ENCODE measurements at places on chromosomes 2 and 18.

GRCh38 chr18:36893227-36893626 lies 64.3 kb downstream of the KIAA1328 start:
- DNase-seq = no peak

GRCh38 chr2:109382951-109383350 lies 230.8 kb downstream of the SEPTIN10 start:
- DNase-seq = peak; percentile 79

DNA sequence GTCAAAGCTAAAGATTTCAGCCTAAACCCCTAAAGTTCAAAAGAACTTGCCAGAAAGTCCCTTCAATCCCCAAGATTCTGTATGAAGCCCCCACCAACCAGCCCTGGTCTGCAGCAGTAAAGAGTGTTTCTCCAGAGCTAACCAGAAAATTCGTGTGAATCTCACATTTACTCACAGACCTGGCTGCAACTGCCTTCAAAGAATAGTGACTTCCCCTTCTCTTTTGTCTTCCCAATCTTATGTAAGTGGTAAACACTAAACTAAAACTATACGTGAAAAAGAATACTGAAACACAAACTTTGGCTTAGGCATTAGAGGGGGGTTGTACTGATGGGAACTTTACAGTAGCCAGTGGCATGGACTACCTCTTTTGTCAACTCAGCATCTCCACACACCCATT lies 50.6 kb upstream of the SETBP1 start:
- no peak for DNase-seq

- no peak for DNase-seq
Observed at GRCh38 chr2:42495234-42495581, 1.4 kb upstream of the KCNG3 start.

- no peak for DNase-seq
Observed at GRCh38 chr2:81283081-81283480, 978.5 kb upstream of the LRRTM1 start.

GRCh38 chr2:216164087-216164486 lies 54.9 kb downstream of the XRCC5 start:
- DNase-seq = no peak

DNA sequence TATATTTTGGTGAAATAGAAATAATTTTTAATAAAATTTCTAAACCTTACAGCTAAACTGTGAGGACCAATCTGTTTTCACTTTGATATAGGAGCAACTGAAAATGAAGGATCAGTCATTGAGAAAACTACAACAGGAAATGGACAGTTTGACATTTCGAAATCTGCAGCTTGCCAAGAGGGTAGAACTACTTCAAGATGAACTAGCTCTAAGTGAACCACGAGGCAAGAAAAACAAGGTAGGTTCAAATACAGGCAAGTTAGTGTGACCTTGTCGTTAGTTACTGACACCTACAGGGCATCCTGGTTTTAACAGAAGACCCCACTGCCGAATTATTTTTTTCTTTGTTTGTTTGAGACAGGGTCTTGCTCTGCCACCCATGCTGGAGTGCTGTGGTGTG lies 75.5 kb upstream of the STON1 start:
- no peak for DNase-seq

DNA sequence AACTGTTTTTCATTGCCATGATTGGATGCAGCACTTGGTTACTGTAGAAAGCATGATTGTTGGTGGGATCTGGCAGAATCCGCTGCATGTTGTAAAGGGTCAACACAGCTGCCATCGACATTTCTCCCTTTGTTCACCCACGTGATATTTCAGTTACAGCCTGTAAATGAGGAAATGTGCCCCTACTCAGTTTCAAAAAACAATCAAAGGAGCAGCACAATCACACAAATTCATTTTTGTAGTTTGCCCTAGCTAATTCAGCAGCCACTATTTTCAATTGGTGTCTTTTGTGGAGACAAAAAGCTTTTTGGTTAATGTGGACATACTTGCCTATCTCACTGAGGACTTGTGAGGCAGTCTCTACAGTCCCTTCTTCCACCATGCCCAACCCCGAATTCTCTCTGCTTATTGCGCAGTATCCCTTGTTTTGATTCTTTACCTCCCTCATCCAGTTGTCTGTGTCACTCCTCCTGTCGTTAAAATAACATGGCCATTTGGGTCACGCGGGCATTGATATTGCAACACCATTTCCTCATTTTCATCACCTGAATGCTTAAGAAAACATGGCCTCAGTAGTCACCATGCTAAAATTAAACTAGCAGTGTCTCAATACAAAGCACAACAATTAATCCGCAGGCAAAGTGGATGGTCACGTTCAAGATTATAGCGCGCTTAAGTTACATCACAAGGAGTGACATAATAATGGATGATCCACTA lies 6.4 kb upstream of the PROC start:
- DNase-seq = no peak

DNA sequence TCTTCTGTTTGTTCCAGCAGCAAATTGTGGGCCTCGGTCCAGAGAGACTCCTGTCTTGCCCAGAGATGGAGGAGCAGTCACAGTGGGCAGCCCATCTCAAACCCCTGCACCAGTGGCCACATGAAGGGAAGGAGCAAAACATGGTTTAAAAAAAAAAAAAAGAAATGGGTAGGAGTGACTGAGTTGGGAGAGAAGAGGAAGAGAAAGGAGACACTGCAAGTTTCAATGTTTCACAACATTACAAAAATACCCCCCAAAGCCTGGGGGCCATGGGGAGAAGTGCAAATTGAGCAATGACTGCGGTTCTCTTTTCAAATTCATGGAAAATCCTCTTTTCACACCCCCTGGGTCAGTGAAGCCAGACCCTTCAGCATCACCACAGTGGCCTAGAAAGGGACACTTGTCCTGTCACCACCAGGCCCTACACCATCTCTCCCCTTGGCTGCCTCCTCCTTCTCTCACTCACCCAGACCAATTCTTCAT lies 117.1 kb downstream of the ZFP36L2 start:
- no peak for DNase-seq

DNA sequence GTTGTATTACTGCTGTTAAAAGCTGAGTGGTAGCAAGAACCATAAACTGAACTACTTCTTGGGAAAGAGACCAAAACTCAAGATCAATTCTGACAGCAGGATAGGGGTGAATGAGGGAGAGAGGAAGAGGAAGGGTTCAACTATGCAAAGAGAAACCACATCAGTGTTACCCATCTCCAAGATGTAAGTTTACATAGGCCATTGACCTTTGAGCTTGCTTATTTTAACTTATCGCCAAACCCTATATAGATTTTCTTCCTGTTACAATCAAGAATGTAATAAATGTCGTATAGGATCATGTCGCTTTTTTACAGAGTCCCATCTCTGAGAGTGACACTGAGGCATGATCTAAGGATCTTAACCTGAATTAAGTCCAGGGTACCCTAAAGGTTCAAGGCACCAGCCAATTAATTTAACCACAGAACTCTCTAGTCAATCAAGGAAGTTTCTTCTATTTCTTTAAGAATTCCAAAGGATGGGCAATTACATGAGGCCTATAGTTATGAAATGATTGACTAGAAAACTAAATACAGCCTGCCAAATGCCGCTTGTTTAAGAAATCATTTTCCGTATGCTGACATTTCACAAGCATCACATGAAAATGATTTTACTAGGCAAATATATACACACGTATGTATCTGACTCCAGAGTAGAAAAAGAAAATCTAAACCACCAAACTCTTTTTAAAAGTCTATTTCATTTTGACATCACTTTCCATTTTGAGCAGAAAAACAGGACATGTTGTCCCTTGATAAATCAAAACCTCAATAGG lies 11.8 kb downstream of the RND3 start:
- DNase-seq = no peak

DNA sequence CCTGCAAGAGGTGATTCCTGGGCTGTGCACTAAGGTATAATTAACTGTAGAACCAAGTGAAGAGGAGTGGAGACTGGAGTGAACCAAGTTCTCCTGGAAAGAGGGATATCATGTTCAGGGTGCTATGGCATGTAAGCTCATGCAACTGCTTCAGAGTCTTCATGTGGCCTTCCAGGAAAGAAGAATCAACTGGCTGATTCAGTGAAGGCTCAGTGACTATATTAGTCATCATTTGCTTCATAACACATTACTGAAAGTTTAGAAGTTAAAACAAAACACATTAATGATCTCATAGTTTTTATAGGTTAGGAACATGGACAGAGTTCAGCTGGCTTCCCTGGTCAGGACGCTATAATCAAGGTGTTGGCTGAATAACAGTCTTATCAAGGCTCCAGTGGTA lies 1200.8 kb upstream of the GYPC start:
- DNase-seq = no peak

DNA sequence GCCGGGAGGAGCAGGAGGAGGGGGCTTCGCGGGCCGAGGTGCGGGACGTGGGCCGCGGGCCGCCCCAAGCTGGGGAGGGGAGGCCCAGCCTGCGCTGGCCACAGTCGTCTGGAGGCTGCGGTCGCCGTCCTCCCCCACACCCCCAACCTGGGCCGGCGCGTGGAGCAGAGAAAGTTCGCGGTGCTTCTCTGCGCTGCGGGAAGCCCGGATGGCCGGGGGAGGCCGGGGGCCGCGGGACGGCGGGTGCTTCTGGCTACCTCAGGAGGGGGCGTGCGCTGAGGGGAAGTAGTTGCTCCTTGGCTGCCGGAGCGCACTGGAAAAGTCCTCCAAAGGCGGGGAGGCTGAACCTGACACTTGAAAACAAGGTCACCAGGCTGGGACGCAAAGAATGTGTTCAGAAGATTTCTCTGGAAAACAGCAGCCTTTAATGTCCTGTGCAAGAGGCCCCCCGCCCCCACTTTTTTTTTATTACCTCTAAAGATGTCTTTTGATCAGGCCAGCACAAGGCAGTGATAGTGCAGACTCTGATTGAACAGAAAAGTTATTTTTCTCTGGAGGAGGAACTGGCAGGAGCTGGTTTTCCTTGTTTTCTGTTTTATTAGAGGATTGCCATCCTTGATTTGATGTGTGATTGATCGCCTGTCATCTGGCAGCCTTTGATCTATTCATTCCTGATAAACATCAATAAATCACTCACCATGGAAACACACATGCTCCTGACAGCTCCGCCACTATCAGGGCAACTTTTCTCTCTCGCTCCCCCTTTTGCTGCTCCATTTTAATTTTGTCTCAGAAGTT lies 1.6 kb downstream of the TSHZ1 start:
- DNase-seq = no peak

- no peak for DNase-seq
Observed at GRCh38 chr2:12428324-12428723, 288.4 kb upstream of the TRIB2 start.

DNA sequence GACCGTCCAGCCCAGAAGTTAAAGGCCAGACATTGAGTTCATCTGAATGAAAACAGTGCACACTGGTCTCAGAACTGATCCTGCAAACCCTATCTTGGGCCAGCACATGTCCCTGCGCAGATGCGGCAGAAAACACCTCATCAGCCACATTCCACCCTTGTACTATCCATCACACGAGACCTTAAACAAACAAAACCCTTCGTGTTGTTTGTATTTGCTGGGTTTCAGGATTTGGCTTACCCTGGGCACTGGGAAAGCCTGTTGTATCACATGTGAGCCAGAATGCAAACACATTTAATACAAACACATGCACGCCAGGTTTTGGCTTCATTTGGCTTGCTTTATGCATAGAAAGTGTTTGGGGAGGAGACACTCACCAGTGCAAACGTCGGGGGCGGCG lies 12.5 kb downstream of the WIPF1 start:
- no peak for DNase-seq

- DNase-seq = no peak
Observed at GRCh38 chr2:218867900-218868299, 8.3 kb downstream of the WNT6 start.

DNA sequence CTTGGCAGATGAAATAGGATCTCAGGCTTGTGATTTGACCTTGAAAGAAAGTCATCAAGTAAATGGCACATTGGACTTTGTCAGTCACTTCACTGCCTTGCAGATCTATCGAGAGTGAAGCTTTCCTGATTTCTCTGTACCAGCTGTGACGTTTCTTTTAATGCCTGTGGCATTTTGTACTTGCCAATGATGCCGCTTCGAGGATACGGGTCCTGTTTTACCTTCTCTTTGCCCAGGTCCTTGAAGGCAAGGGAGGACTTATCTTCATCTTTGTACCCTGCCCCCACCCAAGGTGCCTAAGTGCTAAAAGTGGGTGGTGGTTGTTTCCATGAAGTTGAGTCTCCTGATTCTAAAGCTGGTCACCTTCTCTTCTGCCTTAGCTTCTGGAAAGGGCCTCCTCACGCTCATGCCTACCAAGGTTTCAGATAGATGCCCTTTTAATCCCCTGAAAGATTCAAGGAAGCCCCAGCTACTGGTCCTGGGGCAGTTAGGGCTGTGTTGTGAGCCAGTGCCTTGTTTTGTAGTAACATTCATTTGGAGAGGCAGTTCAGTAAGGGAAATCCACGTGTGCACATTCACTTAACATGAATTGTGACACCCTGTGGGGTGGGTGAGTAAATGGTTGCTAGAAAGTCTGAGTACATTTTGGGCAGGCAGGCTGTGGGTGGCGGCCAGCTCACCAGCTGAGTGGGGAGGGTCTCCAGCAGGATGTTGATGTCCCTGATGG lies 6.1 kb downstream of the LBH start:
- DNase-seq = no peak

- DNase-seq = no peak
Observed at GRCh38 chr2:232584238-232584637, 33.7 kb downstream of the EIF4E2 start.

GRCh38 chr18:12027046-12027445 lies 45.7 kb downstream of the IMPA2 start:
- no peak for DNase-seq

DNA sequence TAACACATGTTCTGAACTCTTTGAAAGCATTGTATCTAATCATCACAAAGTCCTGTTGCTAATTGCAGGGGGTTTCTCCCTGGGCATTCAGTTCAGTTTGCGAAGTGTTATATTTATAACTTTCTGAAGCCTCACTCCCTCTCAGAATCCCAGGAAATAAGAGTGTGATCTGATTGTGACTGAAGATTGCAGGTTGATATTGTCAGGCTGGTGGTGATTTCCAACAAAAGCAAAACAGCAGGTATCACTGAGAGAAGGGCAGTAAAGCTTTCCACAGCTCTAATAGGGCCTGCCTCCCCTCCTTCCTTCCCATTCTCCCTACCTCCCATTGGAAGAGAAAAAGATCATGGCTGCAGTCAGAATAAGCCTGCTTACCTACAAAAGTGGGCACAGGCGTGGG lies 466.7 kb upstream of the FSHR start:
- DNase-seq = no peak

DNA sequence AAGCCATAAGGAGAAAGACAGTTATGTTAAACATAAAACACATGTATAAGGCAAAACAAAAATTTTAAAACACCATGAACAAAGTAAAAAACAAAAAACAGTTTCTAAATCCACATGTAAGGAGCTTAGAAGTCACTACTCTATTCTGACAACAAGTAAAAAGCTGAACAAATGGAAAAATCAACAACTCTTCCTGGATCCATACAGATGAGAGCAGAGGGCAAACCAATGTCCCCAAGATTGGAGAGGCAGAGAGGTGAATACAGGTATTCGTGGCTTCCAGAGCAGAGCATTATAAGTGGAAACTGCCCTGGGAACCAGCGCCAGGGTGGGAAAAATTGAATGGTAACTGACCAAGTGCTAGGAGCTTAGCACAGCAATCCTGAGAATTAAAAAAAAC lies 93.5 kb downstream of the SPIRE1 start:
- no peak for DNase-seq

GRCh38 chr2:45330637-45331409 lies 280.2 kb downstream of the SRBD1 start:
- DNase-seq = no peak

- DNase-seq = no peak
Observed at GRCh38 chr2:126643972-126644371, 12.0 kb upstream of the GYPC start.

Measured in NCI-H187 (cell line).